NCI-H460 (cell line): ENCODE measurements at places on chromosomes 5 and 9.

- DNase-seq, result no peak
Observed at GRCh38 chr5:56715986-56716385, 99.4 kb upstream of the MAP3K1 start.

GRCh38 chr5:135707302-135707701, 127.2 kb upstream of the SLC25A48 start:
- no peak for DNase-seq

DNA sequence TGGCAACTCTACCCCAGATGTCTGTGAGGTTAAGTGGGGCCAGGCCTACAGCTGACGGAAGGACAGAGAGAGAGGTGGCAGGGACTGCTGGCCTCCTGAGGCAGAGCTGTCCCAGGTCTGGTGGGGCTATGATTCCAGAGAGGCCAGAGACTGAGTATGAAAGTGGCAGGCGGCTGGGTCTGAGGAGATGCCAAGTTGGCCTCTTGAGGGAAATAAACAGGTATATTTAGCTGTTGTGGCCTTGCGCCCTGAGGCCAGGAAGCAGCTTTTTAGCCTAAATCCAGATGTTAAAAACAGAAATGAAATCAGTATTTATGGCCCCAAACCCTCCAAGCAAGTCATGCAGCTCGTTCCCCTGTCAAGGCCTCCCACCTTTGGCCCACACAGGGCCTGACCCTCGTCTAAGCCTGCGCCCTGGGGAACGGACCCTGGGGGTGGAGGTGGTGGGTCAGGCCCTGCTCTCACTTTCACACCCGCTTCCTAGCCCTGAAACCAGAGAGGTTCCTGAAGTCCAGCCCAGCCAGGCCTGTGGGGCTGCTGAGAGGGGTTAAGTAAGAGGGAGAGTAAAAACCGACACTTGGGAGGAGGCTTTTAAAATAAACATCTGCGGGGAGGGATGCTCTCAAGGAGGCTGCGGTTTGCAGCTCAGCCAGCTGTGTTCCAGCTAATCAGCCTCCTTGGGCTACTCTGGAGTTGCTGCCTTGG, 18.7 kb downstream of the PCDHGC5 start:
- no peak for DNase-seq

GRCh38 chr9:17477816-17478215, 101.0 kb upstream of the SH3GL2 start:
- no peak for DNase-seq

DNA sequence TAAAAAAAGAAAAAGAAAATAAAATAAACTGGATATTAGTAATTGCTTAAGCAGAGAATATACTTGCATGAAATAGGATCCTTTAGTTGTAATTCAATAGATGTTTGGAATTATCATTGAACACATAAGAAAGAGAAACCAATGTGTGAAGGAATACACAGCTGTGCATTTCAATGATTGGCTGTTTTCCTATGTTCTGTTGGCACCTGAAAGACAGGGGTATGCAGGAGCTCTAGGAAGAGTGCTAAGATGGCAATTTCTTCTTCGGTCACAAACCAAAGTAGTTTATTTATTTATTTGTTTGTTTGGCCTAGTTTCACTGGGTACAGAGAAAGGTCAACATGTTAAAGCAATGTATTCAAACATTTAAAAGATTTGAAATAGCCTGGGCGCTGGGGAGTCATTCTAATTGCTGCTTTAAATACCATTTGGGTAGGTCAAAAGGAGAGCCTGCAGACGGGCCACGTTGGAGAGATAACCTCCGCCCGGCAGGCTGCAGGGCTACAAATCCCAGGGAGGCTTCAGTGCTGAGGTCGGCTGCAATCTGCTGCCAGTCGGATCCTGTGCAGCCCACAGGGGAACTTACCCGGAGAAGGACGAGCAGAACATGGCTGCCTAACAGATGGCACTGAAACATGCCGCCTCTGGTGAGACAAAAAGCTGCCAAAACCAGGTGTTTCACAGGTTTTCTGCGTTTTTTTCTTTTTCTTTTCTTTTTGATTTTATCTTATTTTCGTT, 154.2 kb upstream of the TYRP1 start:
- DNase-seq, result no peak

DNA sequence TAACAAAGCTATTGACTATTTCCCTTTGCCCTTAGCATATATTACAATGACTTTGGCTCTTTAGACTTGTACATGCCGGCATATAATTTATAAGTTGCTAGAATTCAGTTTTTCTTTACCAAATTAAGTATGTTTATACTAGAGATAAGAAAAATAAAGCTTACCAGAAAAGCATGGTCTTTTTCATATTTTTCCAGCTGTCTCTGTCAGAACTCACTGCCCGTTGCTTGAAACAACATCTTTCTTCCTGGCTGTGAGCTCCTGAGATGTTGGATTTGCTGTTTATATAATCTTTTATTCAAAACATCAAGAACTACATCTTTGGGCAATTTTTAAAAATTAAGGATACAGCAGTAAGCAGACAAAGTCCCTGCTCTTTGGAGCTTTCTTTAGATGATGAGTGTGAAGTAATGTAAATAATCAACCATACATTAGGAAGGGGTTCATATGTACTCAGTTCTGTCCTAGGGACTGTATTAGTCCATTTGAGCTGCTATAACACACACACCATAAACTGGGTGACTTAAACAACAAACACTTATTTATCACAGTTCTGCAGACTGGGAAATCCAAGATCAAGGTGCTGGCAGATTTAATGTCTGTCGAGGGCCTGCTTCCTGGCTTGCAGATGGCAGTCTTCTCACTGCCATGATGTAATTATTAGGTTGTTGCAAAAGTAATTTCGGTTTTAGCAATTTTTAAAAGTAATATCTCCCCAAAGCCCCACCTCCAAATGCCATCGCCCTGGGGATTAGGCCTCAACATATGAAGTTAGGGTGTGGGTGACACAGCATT, 45.4 kb upstream of the RANBP3L start:
- DNase-seq, result no peak

DNA sequence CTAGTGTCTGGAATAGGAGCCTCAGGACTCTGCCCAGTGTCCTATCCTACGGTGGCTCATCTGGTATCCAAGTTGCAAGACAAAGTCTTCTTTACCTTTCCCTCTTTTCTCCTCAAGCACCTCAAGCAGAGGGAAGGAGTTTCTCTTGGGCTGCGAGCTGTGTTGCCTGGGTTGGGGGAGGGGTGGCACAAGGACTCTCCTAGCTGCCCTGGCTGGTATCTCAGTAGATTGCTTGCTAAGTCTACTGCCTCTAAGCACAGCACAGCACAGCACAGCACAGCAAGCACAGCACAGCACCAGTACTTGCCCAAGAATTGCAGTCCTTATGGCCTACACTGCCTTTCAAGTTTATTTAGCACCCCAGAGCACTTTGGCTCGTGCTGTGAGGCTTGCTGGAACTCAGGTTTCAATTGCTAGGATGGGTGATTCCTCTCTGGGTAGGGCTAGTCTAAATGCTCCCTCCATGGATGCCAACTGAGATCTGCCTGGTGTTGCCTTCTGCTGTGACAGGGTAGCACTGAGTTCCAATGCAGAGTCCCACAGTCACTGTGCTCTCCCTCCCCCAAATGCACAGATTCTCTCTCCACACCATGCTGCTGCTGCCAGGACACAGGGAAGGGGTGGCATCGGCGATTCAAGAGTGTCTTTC, 213.1 kb upstream of the POU5F2 start:
- DNase-seq, result no peak

DNA sequence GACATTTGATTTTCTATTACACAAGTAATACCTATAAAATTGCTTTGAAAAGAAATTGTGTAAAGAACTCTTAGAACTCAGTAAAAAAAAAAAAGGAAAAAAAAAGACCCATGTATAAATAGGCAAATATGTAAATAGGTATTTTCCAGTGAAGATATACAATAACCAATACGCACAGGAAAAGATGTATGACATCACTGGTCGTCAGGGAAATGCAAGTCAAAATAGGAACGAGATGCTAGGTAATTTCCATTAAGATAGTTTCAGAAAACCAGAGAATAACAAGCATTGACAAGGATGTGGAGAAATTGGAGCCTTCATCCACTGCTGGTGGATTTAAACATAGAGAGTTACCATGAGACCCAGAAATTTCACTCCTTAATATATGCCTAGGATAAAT, 708.8 kb downstream of the MTRR start:
- no peak for DNase-seq

GRCh38 chr9:134213881-134214341, 49.5 kb upstream of the RNU6ATAC start:
- DNase-seq, result no peak

- DNase-seq, result no peak
Observed at GRCh38 chr9:8515748-8516147, 716.2 kb upstream of the DMAC1 start.

- no peak for DNase-seq
Observed at GRCh38 chr5:1068895-1069719, 42.8 kb downstream of the SLC12A7 start.

DNA sequence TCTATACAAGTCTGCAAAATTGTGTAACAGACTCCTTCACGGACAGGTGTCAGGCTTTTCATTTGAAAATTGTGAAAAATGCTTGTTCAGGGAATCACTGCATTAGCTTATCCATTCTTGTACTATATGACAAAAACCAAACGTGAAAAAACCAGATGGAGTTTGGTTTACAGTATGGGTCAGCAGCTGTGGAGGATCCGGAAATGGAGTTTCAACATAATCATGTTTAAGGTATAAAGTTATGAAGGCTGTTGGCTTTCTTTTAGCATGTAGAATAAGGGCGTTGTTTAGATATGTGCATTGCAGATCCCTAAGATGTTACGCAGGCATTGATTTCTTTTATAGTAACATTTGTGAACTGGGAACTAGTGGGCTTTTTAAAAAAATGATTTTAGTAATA, 123.8 kb downstream of the GDNF start:
- no peak for DNase-seq

DNA sequence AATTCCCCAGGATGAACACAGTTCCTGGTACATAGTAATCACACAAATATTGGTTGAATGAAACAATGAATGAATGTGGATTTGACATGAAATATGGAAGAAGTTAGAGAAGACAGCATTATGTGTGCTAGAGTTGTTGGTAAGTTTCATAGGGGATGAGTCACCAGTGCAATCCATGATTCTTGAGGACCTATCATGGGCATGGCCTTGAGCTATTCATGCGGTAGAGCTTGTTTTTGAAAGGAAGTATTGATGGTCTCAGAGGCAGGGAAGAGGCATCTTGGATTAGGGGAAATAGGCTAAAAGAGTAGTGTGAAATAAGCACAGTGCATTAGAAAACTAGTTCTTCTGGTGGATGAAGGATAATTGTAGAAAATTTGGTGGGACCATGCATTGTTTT, 22.1 kb downstream of the SPATA31D1 start:
- no peak for DNase-seq

DNA sequence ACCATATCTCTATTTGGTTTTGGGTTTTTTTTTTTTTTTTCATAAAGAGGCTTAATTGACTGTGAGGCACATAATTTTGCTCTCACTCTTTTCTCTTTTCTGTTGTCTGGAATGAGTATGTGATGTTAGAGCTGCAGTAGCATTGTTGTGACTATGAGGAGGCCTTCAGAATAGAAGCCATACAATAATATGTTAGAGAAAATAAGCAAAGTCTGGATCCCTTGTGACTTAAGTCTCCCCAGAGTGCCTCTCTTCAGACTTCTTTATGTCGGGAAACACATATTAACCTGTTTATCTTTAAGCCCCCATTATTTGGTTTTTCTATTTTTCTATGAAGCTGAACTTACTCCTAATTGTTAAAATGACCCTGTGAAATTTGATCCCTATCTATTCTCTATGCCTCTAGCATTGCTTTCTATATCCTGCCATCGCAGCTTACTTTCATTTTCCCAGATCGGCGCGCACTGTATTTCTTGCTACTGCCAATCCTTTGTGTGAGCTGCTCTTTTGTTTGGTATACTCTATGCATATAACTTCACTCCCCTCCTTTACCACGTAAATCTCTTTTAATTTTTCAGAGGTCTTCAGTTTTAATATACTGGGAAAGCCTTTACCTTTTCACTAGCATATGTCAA, 372.5 kb upstream of the KCNN2 start:
- no peak for DNase-seq

DNA sequence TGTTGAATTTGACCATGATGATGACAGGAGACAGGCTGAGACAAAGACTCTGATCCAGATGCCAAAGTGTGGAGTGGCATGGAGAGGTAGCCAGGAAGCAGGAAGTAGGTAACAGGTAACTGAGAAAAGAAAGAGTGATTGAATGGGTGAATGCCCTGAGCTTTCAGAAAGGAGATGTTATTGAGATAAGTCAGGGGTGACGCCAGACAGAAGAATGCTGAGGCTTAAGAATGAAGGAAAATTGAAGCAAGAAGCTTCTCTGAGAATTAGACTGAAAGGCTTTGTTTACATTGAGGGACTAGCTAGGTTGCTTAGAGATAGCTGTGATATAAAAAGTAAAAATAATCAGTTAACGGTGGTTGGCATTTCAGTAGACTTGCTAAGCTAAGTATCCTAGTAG, 165.7 kb downstream of the PSAT1 start:
- DNase-seq, result no peak

DNA sequence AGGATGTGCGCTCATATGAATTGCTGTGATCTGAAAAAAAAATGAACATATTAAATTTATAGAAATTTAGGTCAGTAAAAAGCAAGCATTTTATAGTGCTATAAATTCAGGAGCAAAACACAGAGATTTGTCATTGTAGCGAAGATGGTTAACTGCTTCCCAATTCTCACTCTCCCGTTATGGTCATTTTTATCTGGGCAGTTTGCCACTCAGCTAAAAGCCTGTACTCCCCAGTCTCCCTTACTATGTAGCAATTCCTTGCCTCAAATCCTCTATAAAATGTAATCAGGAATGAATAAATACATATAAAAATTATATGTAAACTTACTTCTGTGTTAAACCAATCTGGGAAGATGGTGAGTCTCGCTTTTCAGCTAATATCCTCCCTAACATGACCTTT, 471.5 kb downstream of the HINT1 start:
- no peak for DNase-seq

DNA sequence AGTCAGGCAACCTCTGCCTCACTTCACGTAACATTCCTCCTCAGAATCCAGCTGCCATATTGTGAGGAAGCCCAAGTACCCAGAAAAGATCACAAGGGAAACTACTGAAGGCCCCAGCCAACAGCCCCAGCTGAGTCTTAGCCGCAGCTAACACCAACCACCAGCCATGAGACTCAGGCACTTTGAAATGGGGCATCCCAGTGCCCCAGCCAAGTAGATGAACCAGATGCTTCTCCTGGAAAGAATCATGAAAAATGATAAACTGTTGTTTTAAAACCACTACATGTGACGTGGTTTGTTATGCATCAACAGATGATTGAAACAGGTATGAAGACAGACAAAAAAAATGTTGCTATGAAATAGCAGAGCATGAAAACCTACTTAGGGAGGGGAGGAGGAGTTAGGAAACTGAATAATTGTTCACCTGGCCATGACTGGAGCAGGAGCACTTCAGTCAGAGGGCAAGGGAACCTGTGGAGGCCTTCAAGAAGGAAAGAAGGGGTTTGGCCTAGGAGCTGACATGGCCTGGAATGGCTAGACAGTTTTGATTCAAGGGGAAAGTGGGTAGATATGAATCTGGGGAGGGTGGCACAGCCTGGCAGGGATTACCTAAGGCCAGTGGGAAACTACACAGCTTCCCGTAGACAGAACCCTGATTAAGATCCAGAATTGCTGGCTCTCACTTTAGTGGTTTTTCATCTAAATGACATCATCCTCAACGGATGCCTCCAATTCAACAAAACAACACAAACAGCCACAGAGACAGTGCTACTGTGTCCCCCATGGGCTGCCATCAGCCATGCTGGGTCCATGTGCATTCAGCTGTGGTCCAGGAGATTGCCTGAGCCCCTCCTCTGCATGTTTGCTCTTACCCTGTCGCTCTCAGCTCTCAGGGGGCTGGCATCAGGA, 211.6 kb downstream of the SYK start:
- DNase-seq, result no peak

- no peak for DNase-seq
Observed at GRCh38 chr5:1855596-1855995, 27.1 kb downstream of the IRX4 start.

- DNase-seq, result no peak
Observed at GRCh38 chr9:99031319-99031718, 73.6 kb upstream of the TGFBR1 start.
